ENCODE measurements at places on chromosomes 4 and X. TPM values are rescaled to one million over a fixed set of nuclear protein-coding genes. Genes with fewer than 3 reads are reported as not detected.

- no peaks in the 10 kb centered on the region for H3K27me3 ChIP-seq
- 0 out of 2 replicates have a peak, but pooled peaks cover 8% of the 10 kb centered on the region for H3K36me3 ChIP-seq
- H3K4me1 ChIP-seq, result no peaks in the 10 kb centered on the region
- DNase-seq, result peak; percentile 42
Observed at GRCh38 chr4:26731351-26732035, 129.1 kb upstream of the STIM2 start.

- H3K36me3 ChIP-seq, result 0 out of 2 replicates have a peak, but pooled peaks cover 6% of the 10 kb centered on the region
- H3K4me1 ChIP-seq, result peaks cover 13% of the 10 kb centered on the region
- no peak overlapping the region for H3K27ac ChIP-seq
- no peaks in the 10 kb centered on the region for H3K27me3 ChIP-seq
- no peak overlapping the region for H3K4me3 ChIP-seq
- no peak for DNase-seq
Observed at GRCh38 chr4:73277201-73277600, 18.6 kb upstream of the ANKRD17 start.

DNA sequence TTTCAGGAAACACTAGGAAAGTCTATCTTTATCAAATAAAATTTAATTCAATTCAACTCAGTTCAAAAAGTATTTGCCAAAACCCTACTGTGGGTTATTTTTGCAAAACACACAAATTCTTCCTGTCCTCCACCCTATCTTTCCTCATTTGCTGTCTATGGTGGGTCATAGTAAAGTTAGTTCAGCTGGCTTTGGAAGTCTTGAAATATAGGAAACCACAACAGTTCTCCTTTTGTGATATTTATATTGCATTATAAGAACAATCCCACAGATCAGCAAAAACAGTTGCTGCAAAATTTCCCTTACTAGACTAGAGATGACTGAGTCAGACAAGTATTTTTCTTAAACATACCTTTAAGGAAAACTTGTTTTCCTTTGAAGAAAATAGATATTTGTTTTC, 22.2 kb downstream of the CYBB start:
- H3K27ac ChIP-seq, result no peak overlapping the region
- DNase-seq, result no peak
- no peaks in the 10 kb centered on the region for H3K36me3 ChIP-seq
- H3K4me3 ChIP-seq, result no peak overlapping the region

DNA sequence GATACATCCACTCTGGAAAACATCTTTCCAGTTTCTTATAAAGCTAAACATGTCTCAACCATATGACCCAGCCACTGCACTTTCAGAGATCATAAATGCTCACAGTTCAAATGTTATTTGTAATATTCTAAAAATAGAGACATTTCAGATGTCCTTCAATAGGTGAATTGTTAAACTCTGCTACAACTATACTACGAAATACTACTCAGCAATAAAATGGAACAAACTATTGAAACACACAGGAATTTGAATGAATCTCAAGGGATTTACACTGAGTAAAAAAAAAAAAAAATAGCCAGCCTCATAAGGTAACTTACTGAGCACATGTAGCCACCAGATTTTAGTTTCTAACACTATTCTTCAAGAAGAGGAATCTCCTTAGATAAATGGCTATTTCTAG, 253.9 kb downstream of the PCDH18 start:
- H3K4me1 ChIP-seq, result peaks cover 28% of the 10 kb centered on the region
- no peak overlapping the region for H3K27ac ChIP-seq
- no peaks in the 10 kb centered on the region for H3K36me3 ChIP-seq
- no peak for DNase-seq
- H3K4me3 ChIP-seq, result no peak overlapping the region

DNA sequence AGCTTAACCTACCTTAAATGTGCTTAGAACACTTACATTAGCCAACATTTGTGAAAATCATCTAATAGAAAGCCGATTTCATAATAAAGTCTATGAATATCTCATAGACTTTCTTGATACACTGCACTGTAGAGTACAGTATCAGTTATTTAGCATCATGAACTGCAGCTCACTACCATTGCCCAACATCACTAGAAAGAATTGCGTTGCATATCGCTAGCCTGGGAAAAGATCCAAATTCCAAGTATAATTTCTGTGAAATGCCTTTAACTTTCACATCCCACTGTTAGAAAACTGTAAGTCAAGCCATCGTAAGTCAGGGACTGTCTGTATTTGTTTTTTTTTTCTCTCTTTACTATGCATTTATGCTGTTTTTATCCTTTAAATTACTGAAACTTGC, 918.6 kb upstream of the PABPC4L start:
- H3K27me3 ChIP-seq, result no peaks in the 10 kb centered on the region
- no peak overlapping the region for H3K27ac ChIP-seq
- H3K4me3 ChIP-seq, result no peak overlapping the region
- H3K36me3 ChIP-seq, result no peaks in the 10 kb centered on the region
- DNase-seq, result no peak

DNA sequence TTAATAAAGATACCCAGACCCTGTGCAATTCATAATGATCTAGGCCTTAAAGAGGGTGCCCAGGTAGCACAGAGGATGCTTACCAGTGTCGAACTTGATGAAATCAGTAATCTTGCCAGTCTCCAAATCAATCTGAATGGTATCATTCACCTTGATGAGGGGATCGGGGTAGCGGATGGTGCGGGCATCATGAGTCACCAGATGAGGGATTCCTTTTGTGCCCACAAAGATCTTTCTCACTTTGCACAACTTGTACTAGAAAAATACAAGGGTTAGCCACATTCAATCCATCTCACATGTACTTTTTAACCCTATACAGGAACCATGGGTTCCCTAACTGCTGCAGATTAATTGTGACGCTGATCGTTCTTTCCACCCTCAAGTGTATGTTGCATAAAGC, 3.3 kb downstream of the RPS4X start:
- H3K4me1 ChIP-seq, result peaks cover 47% of the 10 kb centered on the region
- DNase-seq, result no peak
- no peak overlapping the region for H3K4me3 ChIP-seq

DNA sequence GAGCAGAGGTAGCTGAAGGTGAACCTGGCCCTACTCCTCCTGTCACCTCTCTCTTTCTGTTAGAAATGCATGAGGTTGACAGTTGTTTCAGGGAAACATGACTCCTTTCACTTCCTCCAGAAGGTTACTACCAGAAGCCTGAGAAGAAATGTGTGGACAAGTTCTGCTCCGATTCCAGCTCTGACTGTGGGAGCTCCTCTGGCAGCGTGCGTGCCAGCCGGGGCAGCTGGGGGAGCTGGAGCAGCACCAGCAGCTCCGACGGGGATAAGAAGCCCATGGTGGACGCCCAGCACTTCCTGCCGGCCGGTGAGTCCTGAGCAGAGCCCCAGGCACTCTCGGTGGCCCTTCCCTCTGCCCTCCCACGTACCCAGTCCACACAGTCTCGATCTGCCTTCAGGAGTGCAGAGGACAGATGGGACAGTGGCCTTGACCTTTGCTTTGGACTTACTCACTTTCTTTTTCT, 61.3 kb upstream of the TLR2 start:
- H3K4me1 ChIP-seq, result no peaks in the 10 kb centered on the region
- H3K4me3 ChIP-seq, result no peak overlapping the region
- peaks cover 15% of the 10 kb centered on the region for H3K36me3 ChIP-seq
- H3K27ac ChIP-seq, result no peak overlapping the region
- H3K27me3 ChIP-seq, result no peaks in the 10 kb centered on the region

GRCh38 chrX:38954520-38954919, 153.3 kb downstream of the MID1IP1 start:
- no peak overlapping the region for H3K27ac ChIP-seq
- H3K4me3 ChIP-seq, result no peak overlapping the region
- no peaks in the 10 kb centered on the region for H3K4me1 ChIP-seq
- no peaks in the 10 kb centered on the region for H3K27me3 ChIP-seq

DNA sequence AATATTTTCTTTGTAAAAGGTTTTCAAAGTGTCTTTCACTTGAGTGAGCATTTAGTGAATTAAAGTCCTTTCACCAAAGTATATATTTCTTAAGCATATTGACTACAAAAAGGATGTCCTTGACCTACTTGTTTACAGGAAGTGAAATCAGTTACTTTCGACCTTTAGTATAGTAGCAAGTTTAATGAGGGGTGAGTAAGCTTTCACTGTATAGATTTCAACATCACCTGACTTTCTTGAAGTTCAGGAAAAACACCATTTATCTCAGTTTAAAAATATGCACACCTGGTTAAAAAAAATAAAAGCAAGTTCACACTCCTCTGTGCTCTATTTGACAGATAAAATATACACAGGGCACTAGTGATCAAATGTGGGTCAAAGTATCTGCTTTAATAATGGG, 88.1 kb downstream of the CCSER1 start:
- H3K27ac ChIP-seq, result no peak overlapping the region
- H3K4me1 ChIP-seq, result no peaks in the 10 kb centered on the region
- DNase-seq, result no peak
- no peak overlapping the region for H3K4me3 ChIP-seq

DNA sequence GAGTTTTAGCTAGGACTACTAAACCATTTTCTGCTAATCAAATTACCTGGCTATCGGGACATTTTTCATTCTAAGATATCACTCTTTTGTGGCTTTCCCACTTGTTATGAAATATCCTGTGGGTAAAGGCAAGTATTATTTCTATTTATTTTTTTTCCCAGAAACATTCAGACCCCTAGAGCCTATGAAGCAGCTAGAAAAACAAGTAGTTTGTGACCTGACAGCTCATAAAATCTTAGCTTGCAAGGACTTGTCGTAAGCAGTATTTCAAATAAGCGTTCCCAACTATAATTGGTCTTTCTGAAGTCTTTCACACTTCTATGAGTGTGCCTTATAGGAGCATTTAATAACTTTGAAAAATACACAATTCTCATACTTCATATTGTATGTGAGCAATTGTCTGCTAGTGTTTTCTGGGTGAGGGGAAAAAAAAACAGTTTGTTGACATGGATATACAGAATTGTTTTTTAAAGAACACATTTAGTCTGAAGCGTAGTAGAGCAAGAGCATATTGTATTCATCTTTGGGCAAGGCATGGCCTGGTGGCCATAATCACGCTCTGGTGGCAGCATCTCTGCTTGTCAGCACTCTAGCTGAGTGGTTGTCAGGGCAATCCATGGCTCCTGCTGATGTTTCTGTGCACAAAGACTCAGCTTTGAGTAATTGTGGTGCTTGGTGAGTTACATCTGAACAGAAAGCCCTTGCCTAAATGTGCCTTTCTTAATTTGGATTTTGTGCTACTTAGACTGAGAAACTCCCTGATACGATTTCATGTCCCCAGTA, 2.6 kb downstream of the MCUB start:
- H3K36me3 ChIP-seq, result no peaks in the 10 kb centered on the region
- H3K27ac ChIP-seq, result no peak overlapping the region
- DNase-seq, result no peak
- H3K27me3 ChIP-seq, result no peaks in the 10 kb centered on the region
- H3K4me3 ChIP-seq, result 0 out of 2 replicates have a peak overlapping the region, but pooled peaks have one; percentile 83

DNA sequence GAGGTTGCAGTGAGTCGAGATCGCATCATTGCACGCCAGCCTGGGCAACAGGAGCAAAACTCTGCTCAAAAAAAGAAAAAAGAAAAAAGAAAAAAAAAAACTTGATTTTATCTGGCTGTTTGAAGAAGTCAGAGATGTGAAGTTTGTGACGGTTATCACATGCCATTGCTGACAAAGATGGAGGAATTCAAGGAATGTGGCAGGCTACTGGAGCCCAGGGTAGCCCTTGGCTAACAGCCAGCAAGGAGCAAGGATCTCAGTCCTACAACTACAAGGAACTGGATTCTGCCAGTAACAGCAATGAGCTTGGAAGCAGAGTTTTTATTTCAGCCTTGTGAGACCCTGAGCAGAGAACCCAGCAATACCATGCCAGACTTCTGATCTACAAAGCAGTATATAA, 24.3 kb upstream of the TET2 start:
- H3K4me1 ChIP-seq, result no peaks in the 10 kb centered on the region
- DNase-seq, result peak; percentile 14
- no peaks in the 10 kb centered on the region for H3K27me3 ChIP-seq

DNA sequence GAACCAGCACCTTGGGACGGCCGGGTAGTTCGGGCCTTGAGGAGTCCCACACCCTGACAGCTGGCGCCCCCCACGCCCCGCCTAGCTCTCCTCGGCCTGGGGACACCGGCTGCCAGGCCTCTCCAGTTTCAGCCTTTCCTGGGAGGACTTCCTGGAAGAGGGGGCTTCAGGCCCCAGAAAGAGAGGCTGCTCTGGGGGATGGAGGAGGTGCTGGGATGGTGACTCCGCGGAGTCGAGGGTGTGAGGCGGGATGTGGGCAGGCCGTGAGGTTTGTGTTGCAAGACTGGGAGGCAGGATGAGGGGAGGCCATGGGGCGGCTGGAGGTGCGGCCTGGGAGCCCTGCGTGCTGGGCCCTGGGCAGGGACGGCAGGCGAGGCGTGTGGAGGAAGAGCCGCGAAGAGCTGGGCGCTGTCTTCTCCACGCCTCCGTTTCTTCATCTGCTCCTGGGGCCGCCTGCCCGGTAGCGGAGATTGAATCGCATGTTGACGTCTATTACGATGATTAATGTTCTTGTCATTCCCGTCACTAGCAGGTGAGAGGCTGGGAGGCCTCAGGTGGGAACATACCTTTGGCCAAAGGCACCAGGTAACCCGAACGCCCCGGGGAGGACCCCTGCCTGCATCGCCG, 918 bp upstream of the FGFRL1 start:
- H3K4me3 ChIP-seq, result peak overlapping the region; percentile 72
- no peaks in the 10 kb centered on the region for H3K36me3 ChIP-seq
- H3K4me1 ChIP-seq, result 0 out of 2 replicates have a peak, but pooled peaks cover 3% of the 10 kb centered on the region
- DNase-seq, result peak; percentile 97
- H3K27me3 ChIP-seq, result peaks cover 5% of the 10 kb centered on the region

- H3K27ac ChIP-seq, result no peak overlapping the region
- H3K4me3 ChIP-seq, result no peak overlapping the region
- H3K36me3 ChIP-seq, result no peaks in the 10 kb centered on the region
- no peaks in the 10 kb centered on the region for H3K27me3 ChIP-seq
Observed at GRCh38 chrX:16465081-16465876, 184.7 kb upstream of the S100G start.

GRCh38 chr4:106875340-106875739, 160.8 kb downstream of the DKK2 start:
- no peak overlapping the region for H3K27ac ChIP-seq
- no peaks in the 10 kb centered on the region for H3K36me3 ChIP-seq
- no peak for DNase-seq
- no peaks in the 10 kb centered on the region for H3K27me3 ChIP-seq
- no peak overlapping the region for H3K4me3 ChIP-seq

Gene PRSS48
- not detected for total RNA-seq

Gene WDR17
- 0.22 TPM for total RNA-seq

Gene DIPK2B
- not detected for total RNA-seq

Gene AVPR2
- total RNA-seq, result not detected

Data from GM23248 (cell line).